Osteoblast (primary cell): ENCODE measurements at places on chromosomes 11 and 22.

GRCh38 chr11:112366777-112367176 is 106.1 kb upstream of the PLET1 start:
- no peak for DNase-seq

- peak; percentile 73 for DNase-seq
Measured at GRCh38 chr11:45928535-45929215, 6.2 kb downstream of the LARGE2 start.

DNA sequence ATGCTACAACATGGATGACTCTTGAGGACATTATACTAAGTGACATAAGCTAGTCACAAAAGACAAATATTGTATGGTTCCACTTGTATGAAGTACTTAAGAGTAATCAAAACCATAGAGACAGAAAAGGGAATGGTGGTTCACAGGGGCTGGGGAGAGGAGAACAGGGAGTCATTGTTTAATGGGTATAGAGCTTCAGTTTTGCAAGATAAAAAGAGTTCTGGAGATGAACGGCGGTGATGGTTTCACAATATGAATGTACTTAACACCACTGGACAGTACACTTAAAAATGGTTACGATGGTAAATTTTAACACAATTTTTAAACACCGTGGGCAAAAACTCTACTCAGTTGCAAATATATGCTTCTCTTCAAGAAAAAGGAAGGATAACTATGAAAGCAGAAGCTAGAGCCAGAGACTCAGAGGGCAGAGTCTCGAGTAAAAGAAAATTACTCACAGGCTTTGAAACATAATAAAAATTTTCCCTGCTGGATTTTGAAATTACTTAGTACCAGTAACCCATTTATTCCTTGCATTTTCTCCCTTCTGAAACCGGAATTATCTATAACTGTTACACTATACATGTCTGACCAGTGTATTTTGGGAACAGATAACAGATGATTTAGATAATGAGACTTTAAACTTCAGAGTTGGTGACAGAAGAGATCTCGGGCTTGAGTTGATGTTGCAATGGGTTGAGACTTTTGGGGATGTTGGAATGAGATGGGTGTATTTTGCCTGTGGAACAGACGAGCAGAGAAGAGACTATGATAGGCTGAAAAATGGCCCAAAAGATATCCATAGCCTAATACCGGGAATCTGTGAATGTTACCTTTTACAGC is 15.0 kb downstream of the MRTFA start:
- DNase-seq: no peak

DNA sequence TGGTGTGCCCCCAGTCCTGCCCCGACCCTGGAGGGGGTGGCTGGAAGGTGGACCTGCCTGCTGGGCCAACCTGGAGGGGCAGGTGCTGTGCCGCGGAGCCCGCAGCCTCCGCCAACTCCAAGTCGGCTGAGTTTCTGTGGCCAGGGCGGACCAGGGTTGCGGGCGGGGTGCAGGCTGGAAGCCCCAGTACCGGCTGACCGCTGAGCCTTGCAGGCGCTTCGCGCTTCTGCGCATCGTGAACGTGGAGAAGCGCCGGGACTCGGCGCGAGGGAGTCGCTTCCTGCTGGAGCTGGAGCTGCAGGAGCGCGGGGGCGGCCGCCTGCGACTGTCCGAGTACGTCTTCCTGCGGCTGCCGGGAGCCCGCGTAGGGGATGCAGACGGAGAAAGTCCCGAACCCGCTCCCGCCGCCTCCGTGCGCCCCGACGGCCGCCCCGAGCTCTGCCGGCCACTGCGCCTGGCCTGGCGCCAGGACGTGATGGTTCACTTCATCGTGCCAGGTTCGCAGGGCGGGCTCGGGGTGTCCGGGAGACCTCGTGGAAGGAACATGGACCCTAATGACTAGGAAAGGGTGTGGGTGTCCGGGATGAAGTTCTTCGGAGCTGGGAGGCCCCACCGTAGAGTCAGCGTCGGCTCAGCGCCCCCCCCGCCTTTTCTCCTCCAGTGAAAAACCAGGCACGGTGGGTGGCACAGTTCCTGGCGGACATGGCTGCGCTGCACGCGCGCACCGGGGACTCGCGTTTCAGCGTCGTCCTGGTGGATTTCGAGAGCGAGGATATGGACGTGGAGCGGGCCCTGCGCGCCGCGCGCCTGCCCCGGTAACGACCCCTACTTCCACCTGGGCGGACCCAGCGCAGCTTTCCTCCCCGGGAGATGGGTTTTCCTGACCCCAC is 10.2 kb downstream of the B4GALNT4 start:
- peak; percentile 82 for DNase-seq

- no peak for DNase-seq
Measured at GRCh38 chr22:26325641-26326040, 103.4 kb upstream of the ASPHD2 start.

DNA sequence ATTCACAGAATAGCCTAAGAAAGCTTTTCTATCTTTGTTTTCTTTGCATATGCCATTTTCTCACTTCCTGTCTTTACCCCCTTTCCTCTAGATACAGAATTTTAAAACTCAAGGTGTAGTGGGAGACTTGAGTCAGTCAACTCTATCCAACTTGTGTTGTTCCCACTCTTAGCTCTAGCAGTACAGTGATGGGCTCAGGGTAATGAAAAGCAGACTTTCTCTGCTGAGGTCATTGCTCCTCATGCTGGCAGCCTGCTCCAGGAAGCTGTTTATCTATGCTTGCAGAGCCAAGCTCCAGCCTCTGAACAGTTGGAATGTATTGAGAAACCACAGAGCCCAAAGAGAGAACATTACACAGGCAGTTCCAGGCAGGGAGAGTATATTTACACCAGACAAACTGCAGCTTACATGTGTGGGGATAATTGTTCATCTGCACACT is 68.1 kb downstream of the CSTPP1 start:
- DNase-seq: peak; percentile 73

DNA sequence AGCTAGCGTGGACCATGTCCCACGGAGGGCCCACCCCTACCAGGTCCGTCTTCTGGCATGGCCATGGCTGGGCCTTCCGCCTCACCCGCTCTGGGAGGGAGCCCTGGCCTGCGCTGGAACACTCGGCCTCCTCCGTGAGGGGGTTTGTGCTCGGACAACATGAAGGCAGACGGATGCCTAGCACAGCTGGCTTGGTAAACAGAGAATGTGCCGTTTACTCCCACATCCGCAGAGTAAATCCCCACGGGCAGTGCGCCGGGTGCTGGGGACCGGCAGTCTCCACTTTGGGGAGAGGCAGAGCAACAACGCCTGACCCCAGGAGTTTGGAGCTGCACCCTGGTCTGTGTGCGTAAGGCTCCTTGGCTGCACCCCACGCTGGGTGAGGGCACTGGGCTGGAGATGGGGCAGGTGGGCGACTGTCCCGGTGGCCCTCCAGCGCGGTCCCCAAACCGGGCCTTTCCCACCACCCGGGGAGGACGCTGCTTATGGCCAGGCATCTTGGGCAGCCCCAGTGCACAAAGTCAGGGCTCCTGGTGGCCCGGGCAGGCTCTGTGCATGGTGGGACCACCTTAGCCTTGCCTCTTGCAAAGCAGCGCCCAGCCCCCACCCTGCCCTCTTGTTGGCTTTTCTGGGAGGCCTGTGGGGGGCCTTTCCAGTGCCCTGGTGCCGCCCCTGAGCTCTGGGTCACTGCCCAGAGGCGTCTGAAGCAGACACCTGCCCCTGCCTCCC is 30.7 kb upstream of the MUC5AC start:
- DNase-seq: peak; percentile 62

GRCh38 chr22:20953668-20954500 is 13.2 kb upstream of the AIFM3 start:
- peak; percentile 51 for DNase-seq

DNA sequence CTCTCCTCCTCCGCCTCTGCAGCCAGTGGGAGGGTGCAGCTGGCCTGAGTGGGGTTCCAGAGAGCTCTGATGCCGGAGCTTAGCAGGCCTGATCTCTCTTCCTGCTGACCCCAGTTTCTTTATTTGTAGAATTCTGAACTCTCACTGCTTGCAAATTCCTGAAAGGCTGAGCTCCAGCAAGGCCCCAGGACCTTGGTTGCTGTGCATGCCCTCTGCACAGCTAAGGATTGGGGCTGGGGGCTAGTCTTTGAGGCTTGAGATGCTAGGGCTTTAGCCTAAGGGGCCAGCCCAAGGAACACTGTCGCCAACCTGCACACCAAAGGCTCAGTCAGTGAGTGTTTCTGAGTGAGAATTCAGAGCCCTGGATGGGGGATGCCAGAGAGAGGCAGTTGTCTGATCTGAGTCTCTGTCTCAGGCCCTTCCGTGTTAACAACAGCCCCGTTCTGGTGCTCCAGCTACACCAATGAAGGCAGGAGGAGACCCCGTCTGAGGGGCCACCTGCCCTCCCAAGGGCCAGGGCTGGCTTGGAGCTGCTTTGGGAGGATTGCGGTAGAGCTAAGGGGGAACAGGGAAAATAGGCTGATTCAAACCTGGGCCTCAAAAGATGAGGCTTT is 106.0 kb upstream of the LMO1 start:
- no peak for DNase-seq

- no peak for DNase-seq
Measured at GRCh38 chr11:105236664-105237063, 97.1 kb upstream of the CARD18 start.

DNA sequence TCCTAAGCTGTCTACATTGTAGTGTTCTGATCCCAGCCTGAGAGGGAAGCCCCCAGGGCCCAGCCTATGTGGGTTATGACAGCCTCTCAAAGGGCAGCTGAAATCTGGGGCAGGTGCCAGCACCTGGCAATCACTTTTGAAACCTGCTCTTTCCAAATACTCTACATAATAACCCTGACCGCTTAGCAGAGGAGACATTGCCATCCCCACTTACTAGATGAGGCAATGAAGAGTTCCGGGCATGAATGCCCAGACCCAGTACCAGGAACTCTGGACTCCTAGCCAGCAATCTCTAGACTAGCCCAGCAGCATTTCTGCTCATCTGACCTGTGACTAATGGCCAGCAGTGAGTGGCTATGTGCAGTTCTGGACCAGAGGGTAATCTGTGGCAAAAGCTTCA is 412.4 kb upstream of the CADM1 start:
- DNase-seq: no peak

GRCh38 chr11:9002920-9003572 is 755 bp downstream of the NRIP3 start:
- DNase-seq: no peak

- DNase-seq: no peak
Measured at GRCh38 chr11:13105237-13105844, 96.2 kb downstream of the RASSF10 start.
